Natural killer cell treated with Interleukin-12 subunit alpha and Interleukin-12 subunit beta and Interleukin-15 and Interleukin-18, amount 100 ng/mL, for 72 hours (primary cell): ENCODE measurements at places on chromosomes 5 and 9.

DNA sequence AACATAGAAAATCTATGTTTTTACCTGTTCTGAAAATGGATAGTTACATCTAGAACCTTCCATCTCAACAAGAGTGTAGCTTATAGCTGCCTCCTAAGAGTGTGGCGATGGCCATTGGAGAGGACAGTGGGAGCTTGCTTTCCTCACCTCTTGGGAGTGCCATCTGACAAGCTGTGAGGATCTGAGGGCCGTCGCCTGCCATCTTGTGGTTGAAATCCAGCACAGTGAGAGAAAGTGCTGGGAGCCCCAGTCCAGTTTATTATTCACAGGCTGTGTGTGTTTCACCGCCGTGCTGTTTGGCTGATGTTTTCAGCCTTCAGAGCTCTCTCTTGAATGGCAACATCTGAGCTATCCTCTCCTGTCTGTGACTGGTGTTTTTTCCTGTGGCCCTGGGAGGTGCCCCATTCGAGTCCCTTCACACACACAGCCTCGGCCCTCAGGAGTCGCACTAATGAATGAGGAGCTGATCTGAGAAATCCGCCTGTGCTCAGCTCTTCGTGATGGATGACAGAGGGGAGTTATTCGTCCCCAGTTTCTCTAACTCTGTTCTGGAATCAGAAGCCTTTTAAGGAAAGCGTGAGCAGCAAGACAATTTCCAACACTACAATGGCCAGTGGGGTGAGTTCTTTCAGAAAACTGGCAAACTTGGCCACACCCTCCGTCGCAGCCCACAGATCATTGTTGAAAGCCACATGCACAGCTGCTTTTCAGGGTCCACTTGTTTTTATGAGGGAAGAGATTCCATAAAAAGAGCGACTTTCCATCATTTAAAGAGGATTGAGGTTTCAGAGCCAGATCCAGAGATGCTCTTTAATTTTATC, 170.3 kb downstream of the PDZD2 start:
- DNase-seq = no peak

- no peak for DNase-seq
These were observed 88.5 kb downstream of the FAM174A start for GRCh38 chr5:100623719-100624118.

DNA sequence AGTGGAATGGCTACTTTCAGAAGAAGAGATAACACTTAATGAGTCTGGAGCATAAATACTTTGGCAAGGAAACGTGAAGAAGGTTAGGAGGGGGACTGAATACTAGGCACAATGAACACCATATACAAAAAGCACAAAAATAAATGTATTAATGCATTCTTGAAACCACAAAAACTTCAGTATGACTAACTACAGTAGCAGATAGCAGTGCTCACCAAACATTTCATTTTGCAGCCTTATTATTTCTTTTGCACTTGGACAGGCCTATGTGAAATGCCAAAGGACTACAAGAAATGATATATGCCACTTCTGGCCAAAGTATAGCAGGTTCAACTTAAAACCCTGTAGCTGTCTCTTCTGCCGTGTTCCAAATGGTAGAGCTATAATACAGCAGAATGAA, 26.3 kb downstream of the UBQLN1 start:
- no peak for DNase-seq

GRCh38 chr5:98524773-98525172, 248.7 kb upstream of the RGMB start:
- DNase-seq = no peak

GRCh38 chr5:148794275-148794674, 32.1 kb upstream of the ADRB2 start:
- no peak for DNase-seq

GRCh38 chr5:78638423-78638822, 10.1 kb downstream of the LHFPL2 start:
- no peak for DNase-seq

DNA sequence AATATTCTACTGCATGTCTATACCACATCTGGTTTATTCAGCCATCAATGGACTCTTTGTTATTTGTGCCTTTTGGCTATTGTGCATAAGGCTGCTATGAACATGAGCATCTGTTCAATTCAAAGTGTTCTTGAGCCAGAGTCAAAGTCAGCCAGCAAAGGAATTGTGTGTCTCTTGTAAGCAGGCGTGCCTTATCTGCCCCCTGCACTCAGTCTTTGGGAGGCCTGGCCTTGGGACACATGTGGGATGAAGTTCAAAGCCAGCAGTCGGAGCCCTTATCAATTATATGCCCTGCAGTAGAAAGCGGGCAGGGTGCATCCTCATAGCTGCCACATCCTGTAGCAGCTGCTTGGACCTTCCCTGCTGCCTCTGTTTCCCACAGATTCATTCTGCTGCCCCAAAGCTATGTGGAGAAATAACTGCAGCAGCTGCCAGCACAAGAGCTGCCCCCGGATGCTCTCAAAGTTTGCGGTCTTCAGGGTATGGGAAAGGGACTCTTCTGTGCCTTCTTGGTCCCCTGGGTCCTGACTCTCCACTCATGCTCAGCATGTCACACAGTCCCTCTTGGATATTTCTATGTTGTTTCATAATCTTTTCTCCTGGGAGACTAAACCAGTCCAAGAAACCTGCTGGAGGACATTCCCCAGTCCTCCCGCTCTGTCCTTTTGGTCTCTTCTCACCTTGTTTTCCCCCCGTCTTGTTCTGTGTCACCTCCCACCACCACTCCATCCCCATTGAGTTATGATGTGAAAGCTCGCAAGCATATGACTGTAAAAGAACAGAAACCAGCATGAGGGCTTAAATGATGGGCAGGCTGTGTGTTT, 35.9 kb downstream of the STOM start:
- DNase-seq = no peak

- DNase-seq = no peak
These were observed 1.5 kb upstream of the TEX10 start for GRCh38 chr9:100354121-100354800.

DNA sequence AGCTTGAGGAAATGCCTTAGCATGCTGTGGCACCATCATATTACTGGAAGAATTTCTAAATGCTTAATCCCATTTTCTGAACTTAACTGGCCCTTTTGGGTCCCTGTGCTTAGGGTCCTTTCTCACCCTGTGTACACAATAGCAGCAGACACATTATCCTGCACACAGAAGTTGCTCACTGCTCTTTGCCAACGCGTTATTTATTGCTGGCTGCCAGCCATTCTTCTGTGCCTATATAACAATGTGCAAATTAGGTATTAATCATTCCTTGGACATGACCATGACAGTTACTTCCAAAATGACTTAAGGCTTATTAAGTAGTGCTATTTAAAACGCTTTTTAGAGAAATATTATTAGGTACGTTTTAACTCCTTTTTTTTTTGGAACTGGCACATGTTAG, 134.7 kb downstream of the FBN2 start:
- no peak for DNase-seq

DNA sequence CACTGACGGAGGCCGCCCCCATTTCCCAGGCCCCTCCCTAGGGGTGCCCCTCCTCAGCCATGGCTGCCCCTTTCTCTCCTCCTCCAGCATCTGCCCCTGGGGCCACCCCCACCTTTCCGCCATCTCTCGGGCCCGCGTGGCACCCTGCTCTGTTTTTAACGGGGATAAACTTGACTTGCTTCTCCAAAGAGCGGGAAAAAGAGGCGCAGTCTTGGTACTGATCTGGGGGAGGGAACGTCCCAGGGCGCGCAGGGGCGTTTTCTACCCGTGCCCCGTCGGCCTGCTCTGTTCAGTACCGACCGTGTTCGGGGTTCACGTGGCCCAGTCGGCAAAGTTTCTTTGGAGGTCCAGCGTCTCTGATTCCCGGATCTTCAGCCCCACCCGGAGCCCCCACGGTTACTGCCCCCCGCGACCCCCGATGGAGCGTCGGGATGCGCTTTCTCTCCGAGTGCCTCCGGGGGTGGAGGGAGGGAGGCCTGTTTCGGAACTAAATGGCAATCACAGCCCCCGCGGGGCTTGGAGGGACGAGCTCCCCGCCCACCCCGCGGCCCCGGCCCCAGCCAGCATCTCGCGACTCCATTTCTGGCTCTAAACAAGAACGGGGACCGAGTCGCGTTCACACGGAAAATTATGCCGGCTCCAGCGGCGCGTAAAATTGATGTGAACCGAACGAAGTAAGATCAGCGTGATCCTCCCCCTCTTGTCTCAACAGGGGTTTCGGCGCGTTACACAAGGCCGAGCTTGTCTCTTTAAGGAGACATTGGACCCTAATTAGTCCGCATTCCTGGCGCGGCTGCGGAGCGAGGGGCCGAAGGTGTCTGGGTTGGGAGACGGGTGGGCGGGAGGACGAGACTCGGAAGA, 1.1 kb upstream of the TLE4 start:
- peak; percentile 65 for DNase-seq

DNA sequence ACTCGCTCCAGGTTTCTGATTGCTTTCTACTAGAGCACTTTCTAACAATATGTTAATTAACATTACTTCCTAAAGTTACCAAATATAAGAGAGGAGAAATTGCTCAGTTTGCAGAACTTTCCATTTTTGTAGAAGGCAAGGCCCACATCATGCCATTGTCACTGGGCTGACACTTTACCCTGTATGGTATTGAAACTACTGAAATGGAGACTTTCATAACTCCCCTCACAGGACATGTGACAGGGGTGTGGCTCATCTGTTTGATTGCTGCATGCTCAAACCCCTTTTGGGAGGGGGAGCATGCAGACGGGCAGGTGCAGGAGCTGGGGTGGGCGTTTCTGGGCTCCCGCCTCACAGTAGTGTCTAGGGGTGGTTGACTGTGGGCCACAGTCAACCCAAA, 206.3 kb upstream of the GHR start:
- DNase-seq = no peak

- DNase-seq = no peak
These were observed 109.8 kb upstream of the NFIL3 start for GRCh38 chr9:91533382-91533781.

GRCh38 chr9:37061768-37062167, 27.7 kb upstream of the PAX5 start:
- no peak for DNase-seq

DNA sequence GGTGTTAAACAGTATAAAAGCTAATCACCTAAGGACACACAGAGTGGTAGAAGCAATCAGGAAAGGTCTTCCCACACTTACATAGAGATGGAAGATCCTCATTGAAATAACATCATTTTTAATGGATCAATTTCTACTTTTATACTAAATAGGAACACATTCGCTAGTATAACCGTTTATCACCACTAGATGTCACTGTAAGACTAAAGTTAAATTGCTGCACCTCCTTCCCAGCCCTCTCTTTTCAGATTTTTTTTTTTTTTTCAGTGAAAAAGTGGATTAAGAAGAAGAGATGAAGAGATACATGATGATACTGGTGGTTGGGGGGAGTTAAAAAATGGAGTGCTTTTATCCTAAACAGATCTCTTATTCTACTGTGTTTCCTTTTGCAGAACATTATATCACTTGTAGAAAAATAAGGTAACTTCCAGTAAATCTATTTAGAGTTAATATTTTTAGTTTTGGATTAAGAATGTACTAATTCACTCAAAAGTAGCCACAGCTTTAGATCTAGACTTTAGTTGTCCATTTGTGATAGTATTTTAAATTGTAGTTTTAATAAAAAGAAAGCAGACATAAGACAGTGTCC, 116.9 kb upstream of the ARRDC3 start:
- DNase-seq = no peak

GRCh38 chr9:2576631-2577030, 45.0 kb upstream of the VLDLR start:
- no peak for DNase-seq

DNA sequence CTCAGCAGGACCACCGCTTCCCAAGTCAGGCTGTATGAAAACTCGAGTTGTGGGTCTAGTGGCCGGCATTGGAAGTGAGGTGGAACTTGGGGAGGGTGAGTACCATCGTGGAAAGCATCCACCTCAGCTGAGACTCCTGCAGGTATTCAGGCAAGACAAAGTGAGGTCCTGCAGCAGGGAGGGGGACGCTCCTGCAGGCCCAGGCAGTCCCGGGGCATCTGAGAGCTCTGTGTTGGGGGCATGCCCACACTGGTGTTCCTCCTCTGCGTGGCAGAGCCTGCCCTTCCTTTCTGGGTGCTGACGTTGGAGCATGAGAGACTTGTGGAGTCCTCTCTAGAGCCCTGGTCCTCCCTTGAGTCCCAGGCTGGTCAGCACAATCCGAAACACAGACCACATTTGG, 187.7 kb downstream of the CACNA1B start:
- no peak for DNase-seq
